GM10248 (cell line): ENCODE measurements at places on chromosomes 1 and 21.

- no peak for DNase-seq
Measured at GRCh38 chr1:37171691-37172090, 137.4 kb upstream of the GRIK3 start.

DNA sequence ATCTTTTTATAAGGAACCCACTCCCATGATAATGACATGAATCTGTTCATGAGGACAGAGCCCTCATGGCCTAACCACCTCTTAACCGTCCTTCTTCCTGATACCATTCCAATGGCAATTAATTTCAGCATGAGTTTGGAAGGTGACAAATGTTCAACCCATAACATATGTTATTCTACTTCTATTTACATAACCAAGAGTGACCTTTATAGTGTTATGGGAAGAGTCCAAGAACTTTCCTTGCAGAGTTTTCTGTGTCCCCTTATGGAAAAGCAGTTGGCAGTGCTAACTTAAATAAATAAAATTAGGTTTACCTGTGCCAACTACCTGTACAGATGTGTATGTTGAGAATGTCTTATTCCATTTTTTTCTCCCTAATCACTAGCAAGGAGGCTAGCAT is 11.1 kb downstream of the MAP10 start:
- no peak for DNase-seq

DNA sequence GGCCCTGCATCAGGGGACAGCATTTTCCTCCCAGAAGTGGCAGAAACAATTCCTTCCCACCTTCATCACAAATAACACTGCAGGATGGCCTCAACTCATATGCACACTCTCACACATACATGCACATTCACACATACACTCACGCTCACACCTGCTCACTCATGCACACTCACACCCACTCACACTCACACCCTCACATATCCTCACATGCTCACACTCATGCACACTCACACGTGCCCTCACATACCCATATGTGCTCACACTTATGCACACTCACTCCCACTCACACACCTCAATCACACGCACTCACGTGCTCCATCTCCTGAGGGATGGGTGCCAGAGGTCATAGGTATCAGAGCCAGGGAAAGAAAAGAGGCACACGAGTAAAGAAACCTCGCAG is 77.1 kb downstream of the NFASC start:
- DNase-seq: no peak

DNA sequence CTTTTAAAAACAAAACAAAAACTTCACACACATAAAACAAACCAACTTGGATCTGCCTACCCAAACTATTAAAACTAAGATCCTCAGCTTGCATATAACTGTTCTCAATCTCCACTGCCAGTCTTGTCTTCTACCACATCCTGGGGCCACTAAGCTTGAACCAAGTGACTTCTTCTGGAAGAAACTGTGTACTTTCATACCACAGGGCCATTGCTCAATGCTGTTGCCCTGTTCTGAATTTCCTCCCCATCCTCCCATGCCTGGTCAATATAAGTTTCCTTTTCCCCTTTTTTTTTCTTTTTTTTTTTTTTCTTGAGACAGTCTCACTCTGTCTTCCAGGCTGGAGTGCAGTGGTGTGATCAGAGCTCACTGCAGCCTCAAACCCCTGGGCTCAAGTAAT is 109.9 kb downstream of the KIAA0319L start:
- no peak for DNase-seq

- no peak for DNase-seq
Measured at GRCh38 chr1:17068789-17069188, 15.0 kb upstream of the SDHB start.

DNA sequence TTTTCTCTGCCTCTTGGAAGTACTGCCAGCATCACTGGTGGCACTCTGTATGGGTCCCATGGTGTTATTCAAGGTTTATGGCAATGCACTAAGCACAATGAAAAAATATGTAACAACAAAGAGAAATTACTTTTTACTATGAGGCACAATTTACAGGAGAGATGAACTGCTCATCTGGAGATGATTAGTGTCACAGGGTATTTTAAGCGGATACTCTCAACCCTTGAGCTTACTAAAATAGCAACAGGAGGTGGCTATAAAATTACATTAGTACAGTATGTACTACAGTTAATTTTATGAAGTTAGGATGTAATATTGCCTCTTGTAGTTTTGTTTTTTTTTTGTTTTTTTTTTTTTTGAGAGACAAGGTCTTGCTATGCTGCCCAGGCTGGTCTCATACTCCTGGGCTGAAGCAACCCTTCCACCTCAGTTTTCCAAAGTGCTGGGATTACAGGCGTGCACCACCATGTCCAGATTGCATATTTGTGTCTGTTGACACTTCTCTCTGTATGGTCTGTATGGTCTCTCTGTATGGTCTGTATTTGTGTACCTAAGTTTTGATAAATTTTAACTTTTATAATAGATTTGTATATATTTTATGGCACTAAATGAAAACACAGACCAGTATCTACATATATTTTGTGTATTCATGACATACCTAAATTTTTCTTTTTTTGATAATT is 175.6 kb upstream of the HP1BP3 start:
- DNase-seq: no peak

DNA sequence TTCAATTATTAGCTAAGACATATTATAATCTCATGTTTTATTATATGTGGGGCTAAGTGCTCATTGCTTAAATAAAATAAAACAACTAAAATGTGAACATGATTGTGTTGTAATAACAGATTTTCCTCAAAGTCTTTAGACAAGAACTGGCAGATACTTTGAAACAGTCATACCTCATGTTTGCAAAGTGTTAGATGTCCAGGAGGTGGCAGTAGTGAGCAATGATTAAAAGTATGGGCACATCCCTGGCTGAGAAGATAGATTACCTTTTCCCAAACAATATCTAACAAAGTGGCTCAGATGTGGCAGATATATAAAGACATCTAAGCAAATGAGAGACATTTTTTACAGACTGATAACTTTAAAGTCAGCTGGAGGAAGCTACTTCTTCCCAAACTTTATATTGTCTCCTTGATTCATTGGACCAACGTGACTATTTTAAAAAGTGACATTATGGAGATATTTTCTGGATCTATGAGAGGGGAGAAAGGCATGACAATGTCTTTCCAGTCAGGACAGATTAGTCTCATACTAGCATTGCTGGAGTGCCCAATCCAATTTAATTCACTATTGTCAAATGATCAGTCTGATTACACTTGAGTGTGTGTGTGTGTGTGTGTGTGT is 269.8 kb downstream of the S1PR1 start:
- peak; percentile 35 for DNase-seq

- no peak for DNase-seq
Measured at GRCh38 chr1:151056149-151056548, 3.3 kb downstream of the CDC42SE1 start.

- DNase-seq: no peak
Measured at GRCh38 chr1:70714149-70714548, 303.1 kb downstream of the CTH start.

DNA sequence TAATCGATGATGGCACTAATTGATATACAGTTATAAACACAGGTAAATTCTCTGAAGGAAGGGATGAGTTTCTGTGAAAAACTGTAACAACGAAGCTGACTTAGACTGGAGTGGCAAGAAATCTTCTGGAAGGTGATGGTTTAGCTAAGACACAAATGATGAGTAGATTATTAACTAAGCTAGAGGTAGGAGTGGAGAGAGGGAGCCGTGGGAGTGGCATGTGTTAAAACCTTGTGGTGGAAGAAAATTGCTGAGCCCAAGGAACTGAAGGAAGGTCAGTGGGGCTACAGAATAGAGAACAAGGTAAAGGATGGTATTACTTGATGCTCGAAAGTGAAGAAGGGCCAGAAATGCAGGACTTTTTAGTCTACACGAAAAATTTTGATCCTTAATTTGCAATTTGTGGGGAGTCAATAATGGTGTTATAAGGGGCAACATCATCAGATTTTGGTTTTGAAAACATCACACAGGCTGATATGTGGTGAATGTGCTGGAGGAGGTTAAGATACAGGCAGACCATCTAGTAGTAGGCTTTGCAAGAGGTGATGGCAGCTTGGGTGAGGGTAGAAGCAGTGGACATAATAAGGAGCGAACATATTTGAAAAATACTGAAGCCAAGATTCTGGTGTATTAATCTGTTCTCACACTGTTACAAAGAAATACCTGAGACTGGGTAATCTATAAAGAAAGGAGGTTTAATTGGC is 93.8 kb downstream of the S1PR1 start:
- DNase-seq: no peak

- DNase-seq: peak; percentile 83
Measured at GRCh38 chr1:38586993-38587646, 272.5 kb downstream of the RRAGC start.

DNA sequence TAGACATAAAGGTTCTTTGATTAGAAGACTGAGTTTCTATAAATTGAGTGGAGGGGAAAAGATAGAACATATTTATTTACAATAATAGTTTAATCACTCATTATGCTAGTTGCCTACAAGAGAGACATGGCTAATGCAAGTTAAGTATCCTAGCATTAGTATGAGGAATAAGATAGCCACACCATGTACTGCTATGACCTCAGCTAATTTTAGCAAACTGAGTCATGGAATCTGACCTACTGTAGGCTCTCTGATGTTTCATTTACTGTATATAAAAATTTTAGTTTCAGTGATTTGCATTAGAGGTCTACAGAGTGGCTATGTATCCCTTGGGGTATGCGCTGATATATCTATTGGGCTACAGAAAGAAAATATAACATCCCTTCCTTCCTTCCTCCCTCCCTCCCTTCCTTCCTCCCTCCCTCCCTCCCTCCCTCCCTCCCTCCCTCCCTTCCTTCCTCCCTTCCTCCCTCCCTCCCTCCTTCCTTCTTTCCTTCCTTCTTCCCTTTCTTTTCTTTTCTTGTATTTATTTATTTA is 5.8 kb downstream of the AGL start:
- no peak for DNase-seq

DNA sequence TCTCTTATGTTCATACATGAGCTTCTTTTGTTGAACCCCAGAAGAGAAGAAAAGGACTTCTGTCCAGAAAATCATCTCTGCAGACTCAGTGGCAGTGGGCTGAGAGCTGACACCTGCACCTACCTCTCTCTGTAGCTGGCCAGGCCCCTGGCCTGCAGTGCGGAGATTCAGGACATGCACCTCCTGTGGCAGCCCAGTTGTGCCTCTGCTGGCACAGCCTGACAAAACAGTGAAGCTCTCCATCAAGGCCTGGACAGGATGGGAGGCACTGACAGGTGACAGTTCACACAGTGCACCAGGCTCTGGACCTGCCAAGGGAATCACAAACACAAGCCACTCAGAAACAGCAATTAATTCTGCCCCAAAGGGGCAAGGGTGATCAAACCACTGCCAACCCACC is 88.8 kb downstream of the TGFBR3 start:
- no peak for DNase-seq

DNA sequence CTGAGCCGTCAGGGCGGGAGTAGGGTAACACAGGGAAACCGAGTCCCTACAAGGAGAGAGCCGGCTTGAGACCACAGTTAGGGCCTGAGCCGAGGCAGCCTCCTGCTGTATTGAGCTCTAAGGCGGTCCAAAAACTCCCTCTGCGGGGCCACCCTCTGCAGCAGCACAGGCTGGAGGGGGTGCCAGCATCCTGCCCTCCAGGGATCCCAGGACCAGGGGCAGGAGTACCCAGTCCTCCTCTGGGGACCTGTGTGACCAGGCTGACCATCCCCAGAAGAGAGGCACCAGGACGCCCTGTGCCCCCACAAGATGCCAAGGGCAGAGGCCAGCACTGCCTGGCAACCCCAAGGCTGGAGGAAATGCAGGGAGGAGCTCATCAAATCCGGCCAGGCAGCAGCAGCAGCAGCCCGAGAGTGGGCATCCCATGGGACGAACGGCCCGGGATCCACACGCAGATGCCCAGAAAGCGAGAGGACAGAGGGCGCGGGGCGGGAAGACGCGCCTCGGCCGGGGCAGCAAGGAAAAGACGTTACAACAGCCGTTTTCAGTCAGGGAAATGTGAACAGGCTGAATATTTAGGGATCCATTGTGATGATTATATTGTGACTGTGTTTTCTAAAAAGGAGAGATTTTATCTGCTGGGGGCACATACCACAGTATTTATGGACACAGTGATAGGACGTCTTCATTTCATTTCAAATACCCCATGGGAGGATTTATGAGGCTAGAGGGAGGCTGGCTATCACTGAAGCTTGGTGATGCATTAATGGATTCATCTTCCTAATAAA is 57.1 kb upstream of the COL18A1 start:
- no peak for DNase-seq

GRCh38 chr1:156874572-156875340 is 14.1 kb downstream of the NTRK1 start:
- DNase-seq: no peak

DNA sequence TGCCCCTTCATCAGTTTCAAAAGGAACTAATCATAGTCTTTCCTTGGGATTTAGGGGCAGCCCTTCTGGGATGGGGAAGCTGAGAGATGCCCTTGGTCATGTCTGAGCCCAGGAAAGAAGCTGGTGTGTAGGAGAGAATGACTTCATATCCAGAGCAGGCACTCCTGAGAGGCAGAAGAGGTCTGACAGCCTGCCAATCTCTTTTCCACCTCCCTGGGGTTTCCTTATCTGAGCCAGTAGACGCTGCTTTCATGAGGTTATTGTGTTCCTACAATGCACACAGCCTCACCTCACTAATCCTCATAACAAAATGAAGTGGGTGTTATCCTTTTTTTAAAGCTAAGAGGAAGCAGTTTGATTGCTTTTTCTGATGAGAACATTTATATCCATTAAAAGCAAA is 14.1 kb downstream of the ROR1 start:
- no peak for DNase-seq

GRCh38 chr21:16794950-16795349 is 717.9 kb upstream of the CXADR start:
- DNase-seq: no peak

DNA sequence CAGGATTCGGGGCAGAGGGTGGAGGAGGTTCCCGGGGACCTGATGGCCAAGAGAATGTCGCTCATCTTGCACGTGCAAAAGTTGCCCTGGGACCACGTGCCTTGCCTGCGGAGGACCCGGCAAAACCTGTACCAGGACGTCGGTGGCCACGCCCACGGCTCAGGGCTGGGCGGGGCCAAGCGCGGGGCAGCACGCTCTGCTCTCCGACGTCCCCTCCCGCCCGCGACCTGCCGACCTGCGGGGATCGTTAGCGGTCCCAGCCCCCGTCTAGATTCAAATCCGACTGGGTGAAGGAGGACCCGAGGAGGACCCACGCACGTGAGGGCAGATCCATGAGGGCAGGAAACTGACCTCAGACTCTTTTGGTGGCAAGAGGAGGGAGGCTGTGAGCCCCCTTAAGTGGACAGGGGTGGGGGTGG is at the start of gene C1orf167:
C1orf167 (plus strand) TSS at position 206 of the 419 bp plus-strand sequence. CDS start 2,208 bp downstream, outside the sequence.
- no peak for DNase-seq

DNA sequence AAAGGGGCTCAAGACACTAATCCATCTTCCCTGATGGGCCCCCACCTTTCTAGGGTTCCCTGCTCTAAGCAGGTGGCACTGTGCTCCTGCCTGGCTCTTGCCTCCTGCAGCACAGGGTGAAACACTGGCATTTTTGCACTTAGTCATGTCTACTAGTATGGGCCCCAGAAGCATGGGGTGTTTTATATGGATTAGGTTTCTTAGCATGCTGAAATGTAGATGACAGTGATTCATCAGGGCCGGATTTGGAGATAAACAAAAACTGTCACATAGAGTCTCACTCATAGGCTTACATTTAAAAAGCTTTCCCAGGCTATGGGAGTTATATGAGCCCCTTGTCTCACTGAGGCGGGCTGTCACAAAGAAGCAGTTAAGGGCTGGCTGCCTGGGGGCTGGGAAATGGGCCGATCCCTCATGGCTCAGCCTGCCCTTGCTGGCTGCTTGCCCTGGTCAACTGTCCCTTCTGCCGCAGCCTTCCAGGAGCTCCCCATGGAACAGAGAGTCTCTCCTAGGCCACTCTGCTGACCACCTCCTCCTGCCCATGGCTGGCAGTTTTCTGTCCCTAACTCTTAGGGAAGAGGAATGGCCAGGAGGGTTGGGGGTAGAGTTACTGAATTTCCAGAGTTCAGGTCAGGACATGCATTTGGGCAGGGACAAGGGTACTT is 6.5 kb downstream of the GALNT2 start:
- DNase-seq: no peak
